ENCODE measurements at places on chromosomes 2 and 18.

GRCh38 chr2:58640042-58640441, 398.9 kb upstream of the FANCL start:
- no peak for DNase-seq

DNA sequence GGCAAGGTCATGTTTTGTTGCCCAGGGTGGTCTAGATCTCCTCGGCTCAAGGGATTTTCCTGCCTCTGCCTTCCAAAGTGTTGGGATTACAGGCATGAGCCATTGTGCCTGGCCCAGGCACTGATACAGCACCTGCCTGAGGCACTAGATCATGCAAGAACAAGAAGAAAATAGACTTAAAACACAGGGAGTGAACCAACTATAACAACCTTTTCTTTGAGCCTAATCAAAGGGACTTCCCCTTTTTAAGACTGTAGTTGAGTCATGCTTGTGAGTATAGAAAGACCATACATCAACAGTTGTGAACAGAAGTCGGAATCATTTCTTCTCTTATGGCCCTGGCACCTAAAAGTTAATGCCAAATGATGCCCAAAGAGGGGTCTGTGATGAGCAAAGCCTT, 47.9 kb upstream of the MAPRE2 start:
- DNase-seq = no peak

- DNase-seq = no peak
These were observed 239.0 kb upstream of the CXCR4 start for GRCh38 chr2:136357007-136357380.

- peak; percentile 69 for DNase-seq
These were observed at the start of gene BARD1 for GRCh38 chr2:214808981-214809750. TSS of gene BARD1 (minus strand) at chr2:214809683. CDS start at chr2:214809569, 114 bp downstream.

DNA sequence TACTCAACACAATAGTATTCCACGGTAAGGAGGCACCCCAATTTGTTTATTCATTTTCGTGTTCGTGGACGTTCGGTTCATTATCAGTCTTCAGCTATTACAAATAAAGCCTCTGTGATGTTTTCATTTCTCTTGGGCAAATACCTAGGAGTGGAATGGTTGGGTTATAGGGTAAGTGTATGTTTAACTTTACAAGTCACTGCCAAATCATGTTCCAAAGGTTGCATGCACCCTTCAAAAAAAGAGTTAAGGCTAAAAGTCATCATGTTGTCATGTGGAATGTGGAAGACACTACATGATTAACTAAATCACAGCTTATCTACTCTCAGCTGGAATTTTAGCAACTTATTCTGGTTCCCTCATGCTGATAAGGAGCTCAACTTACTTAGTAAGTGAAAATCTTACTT, 15.8 kb downstream of the INO80C start:
- DNase-seq = no peak
